ENCODE measurements at places on chromosomes 6 and 20.

GRCh38 chr6:144710207-144710606 lies 425.1 kb downstream of the UTRN start:
- no peak for DNase-seq

GRCh38 chr6:129500958-129501739 lies 208.8 kb downstream of the ARHGAP18 start:
- peak; percentile 67 for DNase-seq

DNA sequence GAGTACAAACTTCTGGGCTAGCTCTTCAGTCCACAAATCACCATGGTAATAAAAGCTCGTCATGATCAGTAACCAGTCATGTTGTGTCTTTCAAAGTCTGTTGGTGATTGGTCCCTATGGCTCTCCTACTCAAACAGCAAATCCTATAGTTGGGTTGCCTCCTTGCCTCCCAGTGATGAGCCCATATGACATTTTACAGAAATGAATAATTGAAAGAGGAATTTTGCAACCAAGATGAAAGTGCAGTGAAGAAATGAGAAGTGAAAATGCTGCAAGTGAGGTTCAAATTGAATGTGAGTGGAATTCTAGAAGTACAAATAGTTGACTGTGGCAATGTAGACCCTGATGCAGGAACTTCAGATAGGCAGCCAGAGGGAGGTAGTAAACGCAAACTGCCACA lies 5.1 kb upstream of the SIRPD start:
- no peak for DNase-seq

GRCh38 chr6:56742122-56742791 lies 99.6 kb upstream of the DST start:
- no peak for DNase-seq

DNA sequence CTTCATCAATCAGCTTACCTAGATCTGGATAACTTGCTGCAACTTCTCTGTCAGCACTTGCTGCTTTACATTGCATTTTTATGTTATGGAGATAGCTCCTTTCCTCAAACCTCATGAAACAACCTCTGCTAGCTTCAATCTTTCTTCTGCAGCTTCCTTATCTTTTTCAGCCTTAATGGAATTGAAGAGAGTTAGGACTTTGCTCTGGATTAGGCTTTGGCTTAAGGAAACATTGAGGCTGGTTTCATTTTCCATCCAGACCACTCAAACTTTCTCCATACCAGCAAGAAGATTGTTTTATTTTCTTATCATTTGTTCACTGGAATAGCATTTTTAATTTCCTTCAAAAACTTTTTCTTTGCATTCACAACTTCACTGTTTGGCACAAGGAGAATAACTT lies 48.8 kb upstream of the PAK5 start:
- no peak for DNase-seq

- no peak for DNase-seq
These were observed 14.5 kb downstream of the BTBD9 start for GRCh38 chr6:38625217-38625616.

- DNase-seq, result no peak
These were observed 81.3 kb upstream of the CD93 start for GRCh38 chr20:23167431-23167830.

DNA sequence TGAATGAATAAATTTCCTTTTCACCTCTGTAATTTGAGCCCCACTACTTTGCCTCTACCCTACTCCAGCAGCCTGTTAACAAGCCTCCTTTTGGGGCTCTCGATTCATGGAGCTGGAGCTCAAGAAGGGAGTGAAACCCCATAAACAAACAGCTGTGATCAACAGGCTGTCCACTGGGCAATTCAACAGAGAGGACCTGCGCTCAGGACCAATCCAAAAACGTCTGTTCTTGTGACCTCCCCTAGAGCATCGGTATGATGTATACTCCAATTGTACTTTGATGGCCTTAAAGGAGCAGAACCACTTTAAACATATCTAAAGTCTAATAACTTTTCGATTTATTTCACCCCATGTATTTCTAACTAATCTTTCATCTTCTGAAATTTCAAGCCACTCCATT lies 37.4 kb downstream of the HIVEP2 start:
- no peak for DNase-seq

DNA sequence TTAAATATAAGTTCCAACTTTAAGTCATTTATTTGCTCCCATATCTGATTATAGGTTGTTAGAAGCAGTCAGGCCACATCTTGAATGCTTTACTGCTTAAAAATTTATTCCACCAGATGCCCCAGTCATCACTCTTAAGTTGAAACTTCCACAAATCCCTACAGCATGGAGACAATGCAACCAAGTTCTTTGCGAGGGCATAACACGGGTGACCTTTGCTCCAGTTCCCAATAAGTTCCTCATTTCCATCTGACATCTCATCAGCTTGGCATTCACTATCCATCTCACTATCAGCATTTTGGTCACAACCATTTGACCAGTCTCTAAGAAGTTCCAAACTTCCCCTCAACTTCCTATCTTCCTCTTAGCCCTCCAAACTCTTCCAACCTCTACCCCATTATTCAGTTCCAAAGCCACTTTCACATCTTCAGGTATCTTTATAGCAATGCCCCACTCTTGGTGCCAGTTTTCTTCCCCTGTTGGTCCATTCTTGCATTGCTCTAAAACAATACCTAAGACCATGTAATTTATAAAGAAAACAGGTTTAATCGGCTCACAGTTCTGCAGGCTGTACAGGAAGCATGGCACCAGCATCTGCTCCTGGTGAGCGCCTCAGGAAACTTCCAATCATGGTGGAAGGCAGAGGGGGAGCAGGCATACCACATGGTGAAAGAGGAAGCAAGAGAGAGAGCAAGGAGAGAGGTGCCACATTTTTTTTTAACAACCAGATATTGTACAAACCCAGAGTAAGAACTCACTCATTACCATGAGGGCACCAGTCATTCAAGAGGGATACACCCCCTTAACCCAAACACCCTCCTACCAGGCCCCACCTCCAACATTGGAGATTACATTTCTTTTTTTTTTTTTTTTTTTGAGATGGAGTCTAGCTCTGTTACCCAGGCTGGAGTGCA lies 15.9 kb upstream of the ITPR3 start:
- DNase-seq, result no peak

DNA sequence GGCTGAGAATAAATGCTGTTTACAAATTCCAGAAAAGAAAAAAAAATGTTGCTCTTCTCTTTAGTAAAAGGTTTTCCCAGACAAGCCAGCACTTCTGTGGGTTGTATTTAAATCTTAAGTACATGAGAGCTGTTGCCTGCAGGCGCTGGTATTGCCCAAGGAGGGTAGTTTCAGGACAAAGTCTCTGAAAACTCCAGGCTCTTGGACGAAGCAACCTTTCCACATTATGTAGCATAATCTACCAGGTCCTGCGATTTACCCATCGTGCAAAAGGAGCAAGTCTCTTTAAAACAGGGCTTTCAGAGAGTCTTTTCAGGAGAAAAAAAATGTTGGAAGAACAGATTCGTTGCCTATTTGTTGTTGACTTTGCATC lies 65.6 kb downstream of the PLG start:
- no peak for DNase-seq

GRCh38 chr6:103870970-103871369 lies 988.7 kb downstream of the HACE1 start:
- DNase-seq, result no peak

DNA sequence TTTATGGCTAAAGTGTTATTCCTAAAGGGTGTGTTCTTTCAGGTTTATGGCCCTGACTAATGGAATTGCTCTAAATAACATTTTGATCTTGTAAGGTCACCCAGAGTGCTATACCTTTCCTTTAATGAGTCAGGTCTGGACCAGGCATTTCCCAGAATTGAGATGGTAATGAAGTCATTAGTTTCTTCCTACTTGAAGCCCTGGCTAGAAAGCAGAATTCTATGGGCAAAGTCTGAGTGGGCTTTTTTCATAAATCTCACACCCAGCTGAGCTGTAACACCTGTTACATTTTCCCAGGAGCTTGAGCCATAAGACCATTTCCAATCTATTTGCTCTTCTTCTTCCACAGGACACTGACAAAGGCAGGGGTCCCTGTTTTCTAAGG lies 122.0 kb upstream of the ID4 start:
- no peak for DNase-seq

DNA sequence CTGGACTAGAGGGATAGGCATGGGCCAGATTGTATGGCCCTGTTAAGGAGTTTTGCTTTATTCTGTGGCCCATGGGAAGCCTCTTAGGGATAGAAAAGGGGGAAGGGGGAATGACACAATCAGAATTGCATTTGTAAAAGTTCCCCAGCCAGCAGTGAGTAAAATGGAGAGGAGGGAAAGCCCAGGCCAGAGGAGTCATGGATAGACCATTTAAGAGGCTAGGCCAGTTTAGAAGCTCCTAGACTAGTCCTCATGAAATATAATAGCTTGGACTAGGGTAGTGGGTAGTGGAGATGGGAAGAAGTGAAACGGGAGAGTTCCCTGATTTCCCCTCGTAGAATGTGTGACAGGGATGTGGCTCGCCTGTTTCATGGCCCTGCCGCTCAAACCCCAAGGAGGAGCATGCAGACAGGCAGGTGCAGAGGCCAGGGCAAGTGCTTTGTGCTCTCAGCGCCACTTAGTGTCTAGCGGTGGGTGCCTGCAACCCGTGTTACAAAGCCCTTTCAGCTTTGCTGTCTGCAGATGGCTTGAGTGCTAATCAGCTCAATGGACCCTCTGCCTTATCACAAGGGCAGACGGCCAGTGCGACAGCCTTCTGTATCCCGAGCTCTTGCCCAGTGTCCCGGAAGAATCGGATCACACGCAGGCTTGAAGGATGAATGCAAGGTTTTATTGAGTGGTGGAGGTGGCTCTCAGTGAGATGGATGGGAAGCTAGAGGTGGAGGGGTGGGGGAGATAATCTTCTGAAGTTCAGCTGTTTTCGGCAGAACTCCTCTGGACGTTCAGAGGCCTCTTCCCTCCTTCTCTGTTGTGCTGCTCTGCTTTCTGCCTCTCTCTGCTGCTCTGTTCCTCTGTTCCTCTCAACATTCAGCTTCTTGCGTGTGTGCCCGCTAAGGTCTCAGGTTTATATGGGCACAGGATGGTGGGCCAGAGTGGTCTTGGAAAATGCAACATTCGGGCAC lies 141.1 kb downstream of the CEP57L1 start:
- peak; percentile 3 for DNase-seq

- no peak for DNase-seq
These were observed 311.1 kb downstream of the CDC5L start for GRCh38 chr6:44698602-44699001.

- no peak for DNase-seq
These were observed 101.2 kb downstream of the GMDS start for GRCh38 chr6:2144210-2144609.

- peak; percentile 56 for DNase-seq
These were observed 59.2 kb upstream of the FNDC1 start for GRCh38 chr6:159110013-159110412.

DNA sequence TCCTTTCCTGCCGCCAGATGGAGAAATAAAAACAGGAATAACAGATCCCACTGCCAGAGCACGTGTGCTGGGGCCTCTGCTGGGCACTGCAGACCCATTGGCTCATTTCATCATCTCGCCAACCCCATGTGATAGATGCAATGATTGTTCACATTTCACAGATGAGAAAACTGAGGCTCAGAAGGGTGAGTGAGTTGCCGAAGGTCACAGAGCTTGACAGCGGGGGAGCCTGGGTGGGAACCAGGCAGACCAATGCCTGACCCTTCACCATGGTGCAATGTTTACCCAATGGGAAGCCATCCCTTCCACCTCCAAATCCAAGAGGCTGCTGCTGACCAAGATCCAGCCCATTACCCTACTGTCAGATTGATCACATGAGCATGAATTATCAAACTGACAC lies 105.1 kb downstream of the JPH2 start:
- DNase-seq, result no peak

DNA sequence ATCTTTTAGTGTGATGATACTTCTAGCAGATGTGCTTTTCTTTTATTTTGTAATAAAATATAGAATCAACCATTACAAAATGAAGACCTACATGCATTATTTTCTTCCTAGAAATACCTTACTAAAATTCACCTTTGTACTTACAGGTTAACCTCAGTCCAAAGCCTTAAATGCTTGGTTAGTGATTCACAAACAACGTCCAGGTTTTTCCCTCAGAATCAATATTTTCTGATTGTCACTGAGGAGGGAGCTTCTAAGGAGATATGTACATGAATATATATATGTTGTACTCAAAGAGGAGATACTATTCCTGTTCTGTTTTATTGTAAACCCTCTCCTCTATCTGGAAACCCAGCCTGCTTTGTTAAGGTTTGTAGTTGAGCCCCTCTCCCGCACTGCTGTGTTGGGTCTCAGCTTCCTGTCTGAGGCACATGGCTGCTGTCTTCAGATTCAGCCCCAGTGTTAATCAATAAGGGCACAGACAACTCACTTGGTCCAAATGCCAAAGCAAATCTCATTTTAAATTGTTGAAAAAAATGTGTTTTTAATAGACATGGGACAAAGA lies 33.9 kb upstream of the HS3ST5 start:
- DNase-seq, result no peak

DNA sequence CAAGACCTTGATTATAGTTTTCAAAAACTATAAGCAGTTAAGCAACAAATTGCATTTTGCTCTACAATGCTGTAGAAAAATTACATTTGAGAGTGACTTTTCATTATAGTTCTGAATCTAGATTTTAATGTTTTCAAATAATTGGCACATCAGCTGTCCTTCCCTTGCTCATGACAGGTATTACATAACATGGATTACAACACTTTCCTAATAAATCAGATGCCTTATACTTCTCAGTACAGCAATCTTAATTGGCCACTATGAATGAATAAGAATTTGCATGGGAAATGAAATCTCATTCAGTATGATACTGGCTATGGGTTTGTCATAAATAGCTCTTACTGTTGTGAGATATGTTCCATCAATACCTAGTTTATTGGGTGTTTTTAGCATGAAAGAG lies 29.9 kb downstream of the HSF2 start:
- DNase-seq, result no peak

GRCh38 chr6:134216301-134217010 lies 101.5 kb downstream of the SGK1 start:
- DNase-seq, result no peak

DNA sequence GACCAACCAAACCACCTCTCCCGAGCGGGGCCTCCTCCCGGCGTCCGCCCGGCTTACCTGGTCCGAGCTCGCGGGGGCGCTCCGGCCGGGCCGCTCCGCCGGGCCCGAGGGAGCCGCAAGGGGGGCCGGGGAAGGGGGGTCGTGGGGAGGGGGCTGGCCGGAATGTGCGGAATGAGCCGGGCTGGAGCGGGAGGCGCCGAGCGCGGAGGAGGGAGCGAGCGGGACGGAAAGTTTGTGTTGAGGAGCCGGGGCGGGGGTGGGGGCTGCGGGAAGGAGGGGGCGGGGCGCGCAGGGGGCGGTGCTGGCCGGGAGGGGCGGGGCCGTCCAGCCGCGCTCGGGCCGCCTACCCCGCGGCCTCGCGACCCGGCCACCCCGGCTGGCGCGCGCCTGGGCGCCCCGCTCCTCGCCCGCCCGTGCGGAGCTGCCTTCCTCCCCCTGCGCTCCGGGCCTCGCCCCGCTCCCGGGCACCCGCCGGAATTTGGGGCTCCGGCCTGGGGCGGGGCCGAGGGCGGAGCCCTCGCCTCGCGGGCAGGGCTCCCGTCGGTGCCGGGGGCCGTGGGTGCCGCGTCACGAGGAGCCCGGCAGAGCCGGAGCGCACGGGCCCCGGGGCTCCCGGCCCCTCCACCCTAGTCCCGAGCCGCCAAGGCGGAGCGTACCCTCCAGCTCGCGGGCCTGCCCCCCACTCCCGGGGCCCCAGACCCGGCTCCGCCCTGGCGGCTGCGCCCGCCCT lies at the start of gene TEAD3:
TEAD3 (minus strand) TSS at position 239 of the 730 bp plus-strand sequence.
- DNase-seq, result peak; percentile 73
